ENCODE measurements at places on chromosomes 16 and 17.

- no peak for DNase-seq
Measured at GRCh38 chr17:76989519-76989918, 121.3 kb downstream of the MGAT5B start.

DNA sequence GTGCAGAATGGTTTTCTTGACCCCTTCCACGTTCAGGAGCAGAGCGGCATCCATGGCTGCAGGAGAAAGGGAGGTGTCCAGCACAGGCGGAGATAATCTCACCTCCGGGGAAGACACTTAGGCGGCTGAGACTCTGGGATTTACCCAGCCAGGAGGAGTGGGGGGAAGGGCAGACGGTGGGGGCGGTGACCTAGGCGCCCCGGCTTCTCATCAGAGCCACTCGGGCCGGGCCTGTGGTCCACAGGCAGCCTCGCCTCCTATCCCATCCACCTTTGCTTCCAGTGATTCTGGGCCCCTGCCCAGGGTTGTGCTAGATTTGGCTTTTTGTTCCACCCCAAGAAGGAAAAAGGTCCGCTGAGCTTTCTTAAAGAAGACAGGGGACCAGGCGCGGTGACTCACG is at the start of gene AIPL1:
TSS of gene AIPL1 (minus strand) at position 71 of the 400 bp plus-strand sequence. CDS start at position 54, 17 bp downstream.
- no peak for DNase-seq

- no peak for DNase-seq
Measured at GRCh38 chr17:12164085-12164484, 143.4 kb downstream of the MAP2K4 start.

- no peak for DNase-seq
Measured at GRCh38 chr17:46061435-46061834, 62.4 kb downstream of the STH start.

GRCh38 chr16:13708347-13709120 is 211.4 kb upstream of the ERCC4 start:
- DNase-seq, result no peak

- DNase-seq, result no peak
Measured at GRCh38 chr17:18958611-18959010, 6.6 kb downstream of the SLC5A10 start.

GRCh38 chr16:4060823-4061222 is 55.4 kb downstream of the ADCY9 start:
- DNase-seq, result no peak

Measured in stimulated activated CD8-positive, alpha-beta memory T cell treated with anti-CD3 and anti-CD28 coated beads, Interleukin-12 subunit alpha, Interleukin-12 subunit beta, amount 100 ng/mL, for 1 hour (primary cell).